ENCODE measurements at places on chromosomes 2 and 18.

- no peak for DNase-seq
Observed at GRCh38 chr2:2842466-2842865, 511.4 kb upstream of the MYT1L start.

GRCh38 chr2:108918941-108919341 lies 70.1 kb downstream of the EDAR start:
- no peak for DNase-seq

- DNase-seq = no peak
Observed at GRCh38 chr2:230128623-230129342, 60.1 kb upstream of the SLC16A14 start.

- no peak for DNase-seq
Observed at GRCh38 chr2:47254464-47254863, 99.4 kb upstream of the STPG4 start.

- no peak for DNase-seq
Observed at GRCh38 chr18:27749194-27749593, 427.7 kb downstream of the CDH2 start.

DNA sequence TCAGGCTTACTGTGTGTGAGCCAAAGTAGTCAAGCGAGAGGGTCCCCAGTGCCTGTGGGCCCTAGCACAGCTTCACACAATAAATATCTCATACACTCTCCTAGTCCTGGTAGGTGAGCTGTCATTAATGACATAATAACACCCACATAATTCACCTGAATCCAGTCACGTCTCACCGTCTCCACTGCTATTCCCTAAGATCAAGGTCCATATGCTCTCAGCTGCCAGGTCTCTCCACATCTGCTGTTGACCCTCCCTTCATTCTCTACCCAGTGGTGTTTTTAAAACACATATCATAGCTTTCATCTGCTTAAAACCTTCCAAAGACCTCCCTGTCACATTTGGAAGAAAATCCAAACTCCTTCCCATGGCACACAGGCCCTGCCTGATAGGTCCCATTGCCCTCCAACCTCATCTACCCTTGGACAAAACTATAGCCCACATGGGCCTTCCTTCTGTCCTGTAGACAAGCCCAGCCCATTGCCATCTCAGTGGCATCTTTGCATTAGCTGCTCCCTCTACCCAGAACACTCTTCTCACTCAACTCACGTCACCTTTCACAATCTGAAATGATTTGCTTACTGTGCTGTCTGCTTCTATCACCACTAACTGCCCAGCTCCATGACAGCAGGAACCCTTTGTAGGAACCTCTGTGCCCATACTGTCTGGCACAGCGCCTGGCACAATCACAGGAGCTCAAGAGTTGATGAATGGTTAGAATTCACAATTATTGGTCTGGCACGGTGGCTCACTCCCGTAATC lies 7.5 kb downstream of the KCNG3 start:
- DNase-seq = peak; percentile 67

- DNase-seq = no peak
Observed at GRCh38 chr2:159192371-159192918, 94.1 kb downstream of the WDSUB1 start.

DNA sequence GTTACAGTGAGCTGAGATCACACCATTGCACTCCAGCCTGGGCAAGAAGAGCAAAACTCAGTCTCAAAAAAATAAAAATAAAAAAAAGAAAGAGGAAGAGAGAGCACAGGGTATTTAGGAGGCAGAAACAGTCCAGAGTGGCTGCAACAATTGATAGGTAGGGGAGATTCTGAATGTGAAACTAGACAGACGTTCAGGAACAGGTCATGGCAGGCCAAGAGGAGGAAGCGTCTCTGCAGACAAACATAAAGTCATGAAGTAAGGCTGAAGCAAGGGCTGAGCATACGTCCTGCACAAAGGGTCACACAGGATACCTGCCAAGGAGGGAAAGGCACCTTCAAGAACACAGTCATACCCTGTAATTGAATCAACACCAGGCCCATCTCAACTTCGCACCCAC lies 64.1 kb upstream of the ZNF532 start:
- DNase-seq = no peak

DNA sequence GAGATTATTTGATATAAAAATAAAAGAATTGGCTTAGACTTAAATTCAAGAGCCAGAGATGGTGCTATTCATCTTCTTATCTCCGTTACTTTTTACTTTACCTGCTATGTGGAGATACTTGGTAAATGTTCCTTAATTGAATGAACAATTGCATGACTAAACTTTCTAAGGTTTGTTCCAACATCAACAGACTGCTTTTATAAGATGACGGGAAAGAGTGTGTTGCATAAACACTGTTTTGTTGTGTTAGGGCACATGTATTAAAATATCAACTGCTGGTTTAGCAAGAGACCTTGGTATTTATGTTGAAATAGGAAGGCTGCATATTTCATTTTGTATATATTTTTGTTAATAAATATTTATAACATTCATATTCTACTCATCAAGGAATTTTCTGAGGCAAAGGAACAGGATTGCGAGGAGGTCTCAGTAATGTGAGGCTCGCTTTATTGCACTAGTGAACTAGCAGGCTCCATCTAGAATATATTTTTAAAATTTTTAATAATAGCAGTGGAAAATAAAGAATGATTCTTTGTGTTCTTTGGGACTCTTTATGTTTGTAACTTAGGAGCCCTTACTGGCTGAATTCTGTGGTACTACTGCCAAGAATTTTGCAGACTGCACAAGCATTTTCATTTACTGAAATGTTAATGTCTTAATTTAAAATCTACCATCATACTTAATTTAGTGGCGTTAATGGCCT lies 10.7 kb upstream of the NFE2L2 start:
- no peak for DNase-seq

DNA sequence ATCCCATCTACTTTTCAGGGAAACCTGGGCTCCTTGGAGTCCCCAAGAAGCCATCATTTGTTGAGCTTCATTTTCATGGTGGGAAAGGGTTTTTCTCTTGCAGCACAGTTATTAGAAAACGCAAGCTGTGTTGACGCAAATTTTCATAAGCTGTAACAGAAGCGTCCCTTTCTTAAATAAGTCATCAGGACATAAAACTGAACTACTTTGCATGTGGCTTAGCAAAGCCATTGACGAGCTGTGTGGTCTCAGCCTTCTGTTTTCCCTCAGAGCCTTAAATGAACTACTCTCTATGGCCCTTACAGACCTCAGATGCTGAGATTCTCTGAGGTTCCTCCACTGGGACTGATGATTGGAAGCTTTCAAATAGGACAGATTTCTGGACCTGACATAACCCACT lies 85.1 kb downstream of the ARL4C start:
- no peak for DNase-seq

GRCh38 chr2:237509151-237509550 lies 22.1 kb downstream of the MLPH start:
- DNase-seq = no peak

GRCh38 chr2:30566631-30567030 lies 119.6 kb downstream of the LCLAT1 start:
- no peak for DNase-seq

DNA sequence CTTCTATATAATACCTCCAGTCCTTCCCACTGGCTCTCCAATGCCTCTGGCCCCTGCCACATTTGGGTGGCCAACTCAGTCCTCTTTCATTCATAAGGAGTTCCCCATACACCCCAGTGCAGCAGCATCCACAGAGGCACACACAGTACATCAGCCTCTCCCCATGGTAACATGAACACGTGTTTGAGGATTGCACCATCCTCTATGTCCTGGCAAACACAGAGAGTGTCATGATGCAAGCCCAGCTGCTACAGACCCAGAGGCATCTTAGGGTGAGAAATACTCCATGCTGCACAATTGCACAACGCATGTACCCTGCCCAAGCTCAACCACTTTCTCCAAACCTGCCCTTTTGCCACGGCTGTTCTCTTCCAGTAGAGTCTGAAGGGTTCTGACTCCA lies 11.5 kb downstream of the IGFBP5 start:
- peak; percentile 61 for DNase-seq

DNA sequence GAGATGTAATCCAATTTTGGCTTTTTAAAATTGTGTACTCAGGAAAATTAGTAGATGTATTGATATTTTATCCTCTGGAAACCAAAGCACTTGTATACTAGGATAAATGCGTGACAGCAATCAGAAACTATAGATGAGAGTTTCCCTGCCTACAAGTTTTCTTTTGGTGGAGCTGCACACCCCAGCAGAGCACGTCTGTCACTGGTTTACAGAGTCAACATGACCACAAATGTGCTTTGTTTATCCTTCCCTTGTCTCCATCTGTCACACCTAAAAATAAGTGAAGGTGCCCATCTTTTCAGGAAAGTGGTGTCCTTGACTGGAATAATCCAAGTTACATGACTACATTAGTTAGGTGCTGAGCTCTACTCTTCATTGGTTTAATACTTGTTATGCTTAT lies 210.4 kb upstream of the DSEL start:
- DNase-seq = no peak

- DNase-seq = no peak
Observed at GRCh38 chr2:96546797-96547196, 10.2 kb downstream of the ARID5A start.

DNA sequence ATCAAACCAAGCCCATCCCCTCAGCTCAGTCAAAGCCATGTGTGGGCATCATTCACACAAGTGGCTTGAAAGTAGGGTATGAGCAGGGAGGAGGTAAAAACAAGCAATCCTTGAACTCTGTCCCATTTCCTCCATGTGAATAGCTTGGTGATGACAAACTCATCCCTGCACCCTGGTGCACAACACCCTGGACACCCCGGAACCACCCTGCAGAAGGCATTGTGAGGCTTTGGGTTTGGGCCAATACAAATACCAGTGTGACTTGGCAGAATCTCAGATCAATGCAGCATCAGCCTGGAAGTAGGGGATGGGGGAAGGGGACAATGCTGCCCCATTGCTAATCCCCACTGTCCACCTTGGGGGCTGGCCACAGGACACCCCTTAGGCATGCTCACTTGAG lies 28.6 kb downstream of the TGFA start:
- peak; percentile 87 for DNase-seq

DNA sequence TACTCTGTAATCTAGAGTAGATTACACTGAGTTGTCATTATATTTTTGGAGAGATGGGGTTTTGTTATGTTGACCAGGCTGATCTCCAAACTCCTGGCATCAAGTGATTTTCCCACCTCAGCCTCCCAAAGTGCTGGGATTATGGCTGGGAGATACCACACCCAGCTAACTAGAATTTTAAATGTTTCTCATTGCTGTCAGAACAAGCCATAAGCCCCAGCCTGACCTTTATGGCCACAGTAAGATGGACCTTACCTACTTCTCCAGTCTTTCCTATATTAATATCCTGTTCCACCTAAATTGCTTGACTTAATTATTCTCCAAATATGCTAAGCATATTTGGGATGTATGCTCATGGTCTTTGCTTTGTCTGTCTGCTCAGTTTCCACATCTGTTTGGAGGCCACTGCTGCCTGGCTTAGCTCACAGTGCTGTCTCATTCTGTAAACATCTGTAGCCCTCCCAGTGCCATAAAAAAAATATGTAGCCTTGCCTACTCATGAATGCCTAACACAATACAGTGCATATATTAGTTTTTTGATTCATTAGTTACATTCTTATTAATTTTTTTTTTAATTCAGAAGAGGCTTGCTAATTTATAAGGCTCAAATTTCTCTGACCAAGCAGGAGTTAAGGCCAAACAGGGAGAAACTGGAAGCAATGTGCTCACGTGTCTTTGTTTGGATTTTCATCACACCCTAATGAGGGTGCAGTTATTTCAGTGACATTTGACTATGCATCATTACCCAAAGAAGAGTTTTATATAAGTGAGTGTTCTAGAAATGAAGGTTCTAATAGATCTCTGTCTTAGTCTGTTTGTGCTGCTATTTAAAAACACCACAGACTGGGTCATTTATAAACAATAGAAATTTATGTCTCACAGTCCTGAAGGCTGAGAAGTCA lies 45.3 kb upstream of the PSME4 start:
- peak; percentile 73 for DNase-seq

- DNase-seq = no peak
Observed at GRCh38 chr2:120654381-120655134, 81.1 kb upstream of the GLI2 start.

Data from HepG2 (cell line).